ENCODE measurements at places on chromosomes 4 and X. TPM values are rescaled to one million over a fixed set of nuclear protein-coding genes. Genes with fewer than 3 reads are reported as not detected.

The PNMA6F gene
- not detected for total RNA-seq

The IL1RAPL1 gene
- total RNA-seq, result 0.29 TPM

The HSFX4 gene
- not detected for total RNA-seq

The PRRG1 gene
- 47.2 TPM for total RNA-seq

The HHIP gene
- 792 TPM for total RNA-seq

The SPARCL1 gene
- total RNA-seq, result not detected

The DCAF4L1 gene
- total RNA-seq, result 0.13 TPM

The FAM184B gene
- under 0.01 TPM for total RNA-seq

The GLRA3 gene
- total RNA-seq, result not detected

The SULT1B1 gene
- total RNA-seq, result 150 TPM

The MAGEH1 gene
- total RNA-seq, result 30.1 TPM

The CT45A3 gene
- total RNA-seq, result not detected

The FDCSP gene
- total RNA-seq, result not detected

The CLGN gene
- total RNA-seq, result 0.13 TPM

The CT45A5 gene
- total RNA-seq, result not detected

The IL2RG gene
- not detected for total RNA-seq

Measured in thoracic aorta endothelial cell (primary cell).